ENCODE measurements at places on chromosomes 16 and 17. TPM values are rescaled to one million over a fixed set of nuclear protein-coding genes. Genes with fewer than 3 reads are reported as not detected.

Gene PDILT
- total RNA-seq: not detected

Gene KRTAP4-4
- not detected for total RNA-seq

Gene SOCS1
- 71.3 TPM for total RNA-seq

Gene TEDC2
- 0.17 TPM for total RNA-seq

Gene ZNF646
- 16.6 TPM for total RNA-seq

Gene SDR42E1
- 4.5 TPM for total RNA-seq

Gene TBX6
- total RNA-seq: 0.47 TPM

Gene SOX8
- total RNA-seq: 2.3 TPM

Gene ALDH3A1
- total RNA-seq: not detected

Gene OR4D1
- total RNA-seq: 0.49 TPM

Gene ADAM11
- 0.47 TPM for total RNA-seq

Gene OSGIN1
- 2.6 TPM for total RNA-seq

Gene KRT14
- not detected for total RNA-seq

Gene CIAO2B
- total RNA-seq: 58.6 TPM

Gene SPATA22
- 0.92 TPM for total RNA-seq

Gene MAF
- total RNA-seq: 36.0 TPM

Gene ACSM2A
- total RNA-seq: not detected

Gene ASGR1
- total RNA-seq: 0.64 TPM

Gene KRTAP9-4
- total RNA-seq: not detected

Gene AARS1
- 11.1 TPM for total RNA-seq

Gene CETP
- not detected for total RNA-seq

Gene EVI2B
- 102 TPM for total RNA-seq

Gene KRT222
- not detected for total RNA-seq

Gene JUP
- total RNA-seq: 0.88 TPM

Gene RHBDL1
- total RNA-seq: 6.9 TPM

Gene SLC35B1
- total RNA-seq: 44.0 TPM

Gene ST6GALNAC1
- 1.8 TPM for total RNA-seq

Gene DPEP3
- total RNA-seq: 0.53 TPM

Gene KRT15
- total RNA-seq: not detected

Gene SLC5A11
- 0.11 TPM for total RNA-seq

Gene CTRB1
- not detected for total RNA-seq

Gene PPP1R1B
- total RNA-seq: not detected

Gene KRTAP2-2
- not detected for total RNA-seq

Gene ZG16
- total RNA-seq: not detected

Gene ITGAD
- not detected for total RNA-seq

Gene IGSF6
- 0.31 TPM for total RNA-seq

Gene VAT1L
- total RNA-seq: not detected

All from CD4-positive, alpha-beta T cell (primary cell).